IMR-90 (cell line): ENCODE measurements at places on chromosomes 7 and 10. TPM values are rescaled to one million over a fixed set of nuclear protein-coding genes. Genes with fewer than 3 reads are reported as not detected.
A peak's percentile ranks its signal among the peaks of the same experiment; 100 is the strongest.

The MCM10 gene
- total RNA-seq = 11.8 and 14.4 TPM in 2 replicates

The CDC14C gene
- under 0.01 TPM in 2 replicates for total RNA-seq

The TRIM73 gene
- 0.18 and 0.28 TPM in 2 replicates for total RNA-seq

The TMEM176B gene
- total RNA-seq = not detected in 2 replicates

The PPP1R3C gene
- 61.7 and 62.9 TPM in 2 replicates for total RNA-seq

The ASB4 gene
- not detected in 2 replicates for total RNA-seq

The PNLIPRP3 gene
- not detected in 2 replicates for total RNA-seq

The PNLIP gene
- total RNA-seq = not detected in 2 replicates

DNA sequence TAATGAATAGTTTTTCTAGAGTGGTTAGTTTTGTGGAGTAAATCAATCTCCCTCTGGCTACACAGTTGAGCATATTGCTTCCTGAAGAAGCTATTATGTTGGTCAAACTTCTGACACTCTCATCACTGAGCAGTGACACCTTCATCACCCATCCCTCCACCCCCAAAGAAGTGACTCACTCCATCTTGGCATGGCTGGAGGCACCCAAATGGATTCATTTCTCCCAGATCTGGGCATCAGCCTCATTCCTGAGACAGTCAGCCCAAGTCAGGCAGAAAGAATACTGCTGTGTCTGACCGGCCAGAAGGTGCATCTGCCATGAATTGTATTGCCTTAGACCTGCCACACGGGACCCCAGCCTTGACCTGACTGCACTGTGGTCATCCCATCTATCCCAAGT, 117.0 kb upstream of the HABP2 start:
- H3K36me3 ChIP-seq = no peaks in the 10 kb centered on the region
- no peaks in the 10 kb centered on the region for H3K27me3 ChIP-seq
- DNase-seq = no peak
- H3K4me3 ChIP-seq = no peak overlapping the region
- H3K4me1 ChIP-seq = no peaks in the 10 kb centered on the region
- H3K27ac ChIP-seq = no peak overlapping the region

DNA sequence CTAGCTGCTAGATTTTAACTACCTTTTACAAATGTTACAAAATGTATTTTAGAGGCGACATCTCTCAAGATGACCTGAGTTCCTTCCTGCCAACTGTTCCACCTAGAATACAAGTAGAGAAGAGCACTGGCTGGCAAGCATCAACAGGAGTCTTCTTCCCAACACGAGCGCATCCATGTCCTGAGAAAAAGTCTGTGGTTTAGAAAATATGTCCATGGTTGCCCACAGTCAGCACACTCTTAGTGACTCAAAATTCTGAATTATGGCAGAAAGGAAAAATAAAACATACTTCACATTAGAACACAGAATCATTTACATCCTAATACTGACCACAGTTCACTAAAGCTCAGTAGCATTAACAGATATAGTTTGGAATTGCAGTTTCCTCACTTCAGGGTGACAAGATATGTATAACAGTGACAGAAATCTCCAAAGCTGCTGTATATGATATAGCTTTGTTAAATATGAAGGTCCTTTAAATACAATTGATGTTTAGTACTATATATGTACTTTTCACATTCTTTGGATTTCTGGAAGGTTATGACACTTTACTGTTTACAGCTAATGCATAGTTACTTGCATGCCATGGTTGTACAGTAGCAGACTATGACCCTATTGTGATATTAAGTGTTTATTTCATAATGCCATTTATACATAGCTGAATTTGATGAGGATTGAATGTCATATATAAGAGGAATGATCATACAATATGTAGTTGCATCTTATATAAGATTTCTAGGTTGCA, 327.1 kb downstream of the GFRA1 start:
- no peak overlapping the region for H3K4me3 ChIP-seq
- peaks cover 16% of the 10 kb centered on the region for H3K4me1 ChIP-seq
- no peaks in the 10 kb centered on the region for H3K27me3 ChIP-seq
- no peaks in the 10 kb centered on the region for H3K36me3 ChIP-seq
- peak overlapping the region; percentile 53 for H3K27ac ChIP-seq
- DNase-seq = no peak

DNA sequence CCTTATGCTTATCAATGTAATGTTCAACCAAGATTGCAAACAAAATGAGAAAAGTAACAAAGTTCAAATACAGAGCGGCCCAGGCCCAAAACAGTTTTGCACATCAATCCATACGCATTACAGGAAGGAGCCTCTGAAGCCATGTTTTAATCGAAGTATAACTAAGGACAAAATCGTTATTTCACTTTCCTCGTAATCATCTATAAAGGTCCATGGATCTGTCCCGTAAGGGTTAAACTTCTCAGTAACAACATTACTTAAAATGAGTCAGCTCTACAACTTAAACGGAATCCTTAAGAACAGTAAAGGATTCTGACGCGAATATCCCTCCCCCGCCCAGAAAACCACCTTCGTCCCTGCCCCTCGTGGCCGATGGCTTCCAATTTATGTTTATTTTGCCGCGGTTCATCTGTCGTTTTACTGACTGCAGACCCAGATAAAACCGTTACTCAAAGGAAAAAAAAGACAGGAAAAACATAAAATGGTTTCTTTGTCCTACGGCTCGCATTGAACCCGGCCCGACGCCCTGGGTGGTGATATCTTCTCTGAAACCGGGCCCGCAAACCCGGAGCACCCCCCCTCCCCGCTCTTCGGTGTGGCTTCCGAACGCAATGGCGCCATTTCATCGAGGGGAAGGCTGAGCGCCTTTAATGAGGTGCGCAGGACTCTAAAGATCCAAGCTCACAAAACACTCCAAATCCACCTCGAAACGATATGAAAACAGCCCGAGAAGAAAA, 1.1 kb downstream of the HNRNPA2B1 start:
- peaks cover 22% of the 10 kb centered on the region for H3K36me3 ChIP-seq
- peak overlapping the region; percentile 81 for H3K4me3 ChIP-seq
- H3K4me1 ChIP-seq = peaks cover 2% of the 10 kb centered on the region; the same call in 1 of the 2 replicates
- peak overlapping the region; percentile 94 for H3K27ac ChIP-seq
- H3K27me3 ChIP-seq = no peaks in the 10 kb centered on the region

GRCh38 chr10:121838931-121839330, 88.9 kb downstream of the ATE1 start:
- H3K4me3 ChIP-seq = no peak overlapping the region
- no peaks in the 10 kb centered on the region for H3K4me1 ChIP-seq
- no peak for DNase-seq
- H3K27me3 ChIP-seq = no peaks in the 10 kb centered on the region

DNA sequence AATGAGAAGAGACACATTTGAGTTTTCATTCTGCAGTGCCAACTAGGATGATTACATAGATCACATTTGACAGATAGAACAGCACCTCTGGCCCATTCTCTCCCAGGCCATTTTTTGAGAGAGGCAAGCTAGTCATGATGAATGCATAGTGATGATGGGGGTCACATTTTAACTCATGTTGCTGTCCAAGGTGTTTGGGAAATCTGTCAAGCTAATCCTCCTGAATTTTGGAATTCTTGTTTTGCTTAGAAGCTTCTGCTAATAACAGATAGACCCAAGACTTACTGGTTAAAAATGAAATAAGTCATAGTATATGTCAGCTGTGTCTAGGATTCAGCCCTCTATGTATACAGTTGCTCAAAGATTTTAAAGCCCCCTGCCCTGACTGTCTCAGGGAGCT, 101.0 kb downstream of the PTPN20 start:
- no peak for DNase-seq
- H3K4me1 ChIP-seq = no peaks in the 10 kb centered on the region
- H3K27ac ChIP-seq = no peak overlapping the region
- no peaks in the 10 kb centered on the region for H3K36me3 ChIP-seq
- peaks cover 22% of the 10 kb centered on the region for H3K27me3 ChIP-seq

DNA sequence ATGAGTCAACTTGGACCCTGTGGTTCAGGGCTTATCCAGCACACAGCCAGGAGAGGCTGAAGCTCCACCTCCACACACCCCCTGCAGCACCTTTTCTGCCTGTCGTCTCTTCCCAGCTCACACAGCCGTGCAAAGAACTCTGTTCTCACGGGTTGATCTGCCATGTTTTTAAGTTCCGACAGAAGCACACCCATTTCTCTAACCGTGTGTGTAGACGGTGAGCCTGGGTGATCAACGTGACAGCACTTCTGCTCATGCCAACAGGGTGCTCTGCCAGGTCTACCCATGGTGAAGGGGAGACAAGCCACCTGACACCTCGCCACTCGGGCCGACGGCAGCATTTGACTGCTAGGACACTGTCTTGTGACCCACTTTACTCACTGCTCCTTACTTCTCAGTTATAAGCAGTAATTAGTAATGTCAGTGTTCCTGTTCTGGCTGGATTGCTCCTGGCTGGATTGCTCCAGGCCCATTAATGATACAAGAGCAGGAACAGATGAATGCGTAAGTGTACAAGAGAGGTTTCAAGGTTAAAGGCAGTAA, 90.5 kb downstream of the RNF216 start:
- peak overlapping the region; percentile 88 for H3K27ac ChIP-seq
- peaks cover 1% of the 10 kb centered on the region; the same call in 1 of the 2 replicates for H3K36me3 ChIP-seq
- no peaks in the 10 kb centered on the region for H3K27me3 ChIP-seq
- H3K4me3 ChIP-seq = no peak overlapping the region
- DNase-seq = no peak

GRCh38 chr7:1761774-1762173, 91.7 kb downstream of the ELFN1 start:
- DNase-seq = no peak
- H3K27ac ChIP-seq = no peak overlapping the region
- H3K36me3 ChIP-seq = no peaks in the 10 kb centered on the region
- peaks cover 2% of the 10 kb centered on the region for H3K27me3 ChIP-seq

DNA sequence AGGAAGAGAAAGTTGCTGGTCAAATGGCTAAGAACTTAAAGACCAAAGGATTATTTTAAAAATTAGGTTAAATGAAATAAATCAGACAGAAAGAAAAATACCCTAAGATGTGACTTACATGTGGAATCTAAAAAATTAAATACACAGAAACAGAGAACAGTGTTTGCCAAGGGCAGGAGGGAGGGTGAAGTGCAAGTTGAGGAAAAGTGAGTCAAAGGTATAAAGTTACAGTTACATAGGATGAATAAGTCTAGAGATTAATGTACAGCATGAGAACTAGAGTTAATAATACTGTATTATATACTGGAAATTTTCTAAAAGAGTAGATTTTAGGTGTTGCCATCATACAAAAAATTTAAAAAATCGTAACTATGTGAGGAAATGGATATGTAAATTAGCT, 146.3 kb downstream of the MDFIC start:
- no peak overlapping the region for H3K4me3 ChIP-seq
- H3K27ac ChIP-seq = no peak overlapping the region
- no peaks in the 10 kb centered on the region for H3K36me3 ChIP-seq
- no peaks in the 10 kb centered on the region for H3K27me3 ChIP-seq
- H3K4me1 ChIP-seq = no peaks in the 10 kb centered on the region
- DNase-seq = peak; percentile 75

GRCh38 chr10:80474597-80474910, 20.4 kb downstream of the TSPAN14 start:
- DNase-seq = no peak
- H3K27ac ChIP-seq = no peak overlapping the region
- H3K4me1 ChIP-seq = peaks cover 27% of the 10 kb centered on the region
- no peaks in the 10 kb centered on the region for H3K27me3 ChIP-seq

GRCh38 chr10:101565370-101565900, 22.6 kb downstream of the POLL start:
- H3K36me3 ChIP-seq = no peaks in the 10 kb centered on the region
- peaks cover 3% of the 10 kb centered on the region for H3K4me1 ChIP-seq
- H3K4me3 ChIP-seq = no peak overlapping the region
- H3K27ac ChIP-seq = no peak overlapping the region

DNA sequence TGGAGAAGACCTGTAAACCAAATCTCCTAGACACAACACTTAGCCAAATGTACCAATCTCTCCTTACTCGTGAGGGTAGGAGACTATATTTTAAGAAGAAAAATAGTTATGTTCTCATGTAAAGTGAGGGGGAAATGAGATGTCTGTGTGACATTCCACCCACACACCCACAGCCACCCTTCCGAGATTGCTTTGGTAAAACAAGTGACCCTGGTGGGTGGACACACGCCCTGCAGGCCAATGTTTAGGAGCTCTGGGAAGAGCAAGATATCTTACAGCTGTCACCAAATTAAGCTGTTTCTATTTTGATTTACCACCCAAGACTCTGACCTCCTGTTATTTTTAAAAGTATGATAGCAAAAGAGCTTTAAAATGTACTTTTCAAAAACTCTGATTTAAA, 147.2 kb upstream of the PFKP start:
- DNase-seq = no peak
- H3K4me3 ChIP-seq = no peak overlapping the region
- no peak overlapping the region for H3K27ac ChIP-seq
- peaks cover 9% of the 10 kb centered on the region for H3K27me3 ChIP-seq

- peaks cover 1% of the 10 kb centered on the region; the same call in 1 of the 2 replicates for H3K27me3 ChIP-seq
- DNase-seq = no peak
- H3K36me3 ChIP-seq = no peaks in the 10 kb centered on the region
- H3K4me3 ChIP-seq = no peak overlapping the region
- no peaks in the 10 kb centered on the region for H3K4me1 ChIP-seq
- no peak overlapping the region for H3K27ac ChIP-seq
These were observed 114.4 kb upstream of the CREB5 start for GRCh38 chr7:28297801-28298459.

GRCh38 chr7:106512217-106512616, 148.7 kb downstream of the CCDC71L start:
- no peaks in the 10 kb centered on the region; the same call in 1 of the 2 replicates for H3K27me3 ChIP-seq
- H3K36me3 ChIP-seq = no peaks in the 10 kb centered on the region
- no peak overlapping the region for H3K27ac ChIP-seq
- no peak overlapping the region for H3K4me3 ChIP-seq
- H3K4me1 ChIP-seq = no peaks in the 10 kb centered on the region

- H3K27me3 ChIP-seq = no peaks in the 10 kb centered on the region
- no peak overlapping the region for H3K27ac ChIP-seq
- no peak for DNase-seq
- H3K36me3 ChIP-seq = no peaks in the 10 kb centered on the region
- peaks cover 6% of the 10 kb centered on the region; the same call in 1 of the 2 replicates for H3K4me1 ChIP-seq
These were observed 164.2 kb downstream of the HDAC9 start for GRCh38 chr7:18659746-18660145.

DNA sequence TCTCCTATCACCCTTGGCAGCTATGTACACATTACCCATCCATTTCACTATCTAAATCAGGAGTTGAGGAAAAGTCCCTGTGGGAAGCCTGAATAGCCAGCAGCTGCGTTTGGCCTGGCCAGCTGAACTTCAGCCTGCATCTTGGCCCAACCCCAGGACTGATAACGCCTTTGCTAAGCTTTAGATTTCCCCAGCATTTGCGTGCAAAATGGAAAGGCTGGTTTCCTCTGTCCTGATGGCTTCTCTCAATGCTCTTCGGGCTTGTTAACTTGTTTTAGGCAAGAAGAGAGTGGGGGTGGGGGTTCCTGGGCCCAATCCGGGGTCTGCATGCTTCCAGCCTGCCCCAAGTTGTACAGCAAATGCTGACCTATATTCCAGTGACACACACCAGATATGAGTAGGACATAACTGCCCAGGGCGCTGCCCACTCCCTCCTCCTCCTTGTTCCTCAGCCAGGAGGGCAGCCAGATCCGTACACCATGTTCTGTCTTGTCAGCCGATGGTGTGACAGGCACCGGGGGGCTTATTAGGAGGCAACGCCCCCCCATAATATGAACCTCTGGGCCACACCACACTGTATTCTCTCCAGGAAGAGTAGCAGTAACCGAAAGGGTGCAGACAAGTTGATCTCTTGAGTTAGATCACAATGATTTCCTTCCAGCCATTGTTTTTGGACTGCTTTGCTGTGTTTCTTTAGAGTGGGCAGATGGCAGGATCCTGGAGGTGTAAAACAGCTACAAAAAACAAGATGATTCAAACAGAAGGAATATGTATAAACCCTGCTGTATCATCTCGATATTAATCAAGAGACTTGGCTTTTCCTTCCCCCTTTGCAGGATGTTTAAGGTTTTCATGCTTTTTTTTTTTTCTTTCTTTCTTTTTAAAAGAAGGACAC, 339.0 kb downstream of the RNLS start:
- H3K4me1 ChIP-seq = peaks cover 5% of the 10 kb centered on the region
- H3K27me3 ChIP-seq = no peaks in the 10 kb centered on the region
- H3K27ac ChIP-seq = peak overlapping the region; percentile 4; the same call in 1 of the 2 replicates
- H3K36me3 ChIP-seq = no peaks in the 10 kb centered on the region
- DNase-seq = peak; percentile 87
